ENCODE measurements at places on chromosomes 4 and X. TPM values are rescaled to one million over a fixed set of nuclear protein-coding genes. Genes with fewer than 3 reads are reported as not detected.

- no peaks in the 10 kb centered on the region for H3K36me3 ChIP-seq
- peaks cover 42% of the 10 kb centered on the region for H3K4me1 ChIP-seq
- H3K27ac ChIP-seq, result peak overlapping the region; percentile 95
- no peak for DNase-seq
Observed at GRCh38 chr4:139658185-139658584, 7.4 kb upstream of the MGST2 start.

The CCKAR gene
- total RNA-seq, result not detected

The DCAF8L2 gene
- total RNA-seq, result not detected

DNA sequence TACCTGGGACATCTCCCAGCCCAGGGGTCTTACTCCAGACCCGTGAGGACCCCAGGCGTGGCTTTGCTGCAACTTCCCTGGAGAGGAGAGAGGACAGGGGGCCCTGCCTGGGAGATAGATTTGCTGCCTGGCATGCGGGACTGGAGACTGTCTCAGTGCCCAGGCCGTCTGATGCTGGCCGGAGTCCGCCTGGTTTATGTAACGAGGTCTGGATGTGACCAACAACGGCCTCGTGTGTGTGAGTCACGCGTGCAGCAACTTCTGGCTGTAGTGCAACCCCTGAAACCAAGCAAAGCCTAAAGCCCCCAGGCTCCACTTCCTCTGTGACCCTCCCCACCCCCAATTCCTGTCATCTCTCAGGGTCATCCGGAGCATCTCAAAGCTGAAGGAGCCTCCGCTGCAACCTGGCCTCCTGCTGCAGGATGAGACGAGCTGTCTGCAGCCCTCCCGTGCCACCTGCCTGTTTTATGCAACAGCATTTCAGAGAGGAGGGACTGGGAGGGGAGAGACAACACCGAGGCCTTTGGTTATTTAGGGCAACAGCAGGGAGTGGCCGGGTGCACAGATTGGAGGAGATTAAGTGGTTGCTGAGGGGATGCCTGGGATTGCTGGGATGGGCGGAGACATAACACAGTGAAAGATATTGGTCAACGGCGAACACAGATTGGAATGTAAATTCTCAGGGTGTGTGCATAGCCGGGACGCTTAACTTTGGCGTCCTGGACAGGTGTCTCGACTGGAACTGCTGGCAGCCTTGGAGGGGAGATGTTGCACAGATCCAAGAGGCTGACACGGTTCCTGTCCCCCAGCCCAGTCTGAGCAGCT, 16.0 kb downstream of the XG start:
- H3K4me3 ChIP-seq, result no peak overlapping the region
- peaks cover 4% of the 10 kb centered on the region for H3K4me1 ChIP-seq
- DNase-seq, result no peak

GRCh38 chrX:106899841-106900240, 3.3 kb downstream of the RIPPLY1 start:
- no peak for DNase-seq
- no peak overlapping the region for H3K27ac ChIP-seq
- peaks cover 22% of the 10 kb centered on the region for H3K27me3 ChIP-seq
- no peaks in the 10 kb centered on the region for H3K36me3 ChIP-seq
- H3K4me3 ChIP-seq, result no peak overlapping the region

DNA sequence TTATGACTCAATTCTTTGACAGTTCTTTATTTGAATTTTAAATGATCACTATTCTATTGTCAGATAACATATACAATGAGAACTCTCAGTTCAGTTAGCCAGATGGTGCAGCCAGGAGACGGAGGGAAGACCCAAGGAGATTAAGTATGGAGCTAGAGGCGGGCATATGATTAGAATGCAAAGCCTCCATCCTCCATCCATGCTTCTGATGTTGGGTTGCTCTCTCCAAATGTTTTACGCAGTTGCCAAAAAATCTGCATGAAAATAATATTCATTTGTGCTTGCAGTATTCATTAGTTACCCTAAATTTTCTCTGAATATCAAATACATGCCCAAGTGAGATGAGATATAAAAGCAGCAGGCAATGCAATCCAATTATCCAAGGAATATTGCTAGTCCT, 874.8 kb downstream of the C4orf33 start:
- no peaks in the 10 kb centered on the region for H3K27me3 ChIP-seq
- H3K4me1 ChIP-seq, result no peaks in the 10 kb centered on the region
- DNase-seq, result no peak

The SPANXC gene
- not detected for total RNA-seq

The NLRP2B gene
- not detected for total RNA-seq

The CXCL11 gene
- total RNA-seq, result not detected

- H3K36me3 ChIP-seq, result no peaks in the 10 kb centered on the region
- no peak overlapping the region for H3K27ac ChIP-seq
Observed at GRCh38 chr4:153122855-153123254, 81.4 kb upstream of the TRIM2 start.

The MAP9 gene
- 8.0 TPM for total RNA-seq

- no peak overlapping the region for H3K4me3 ChIP-seq
- H3K36me3 ChIP-seq, result peaks cover 5% of the 10 kb centered on the region
- no peak for DNase-seq
- H3K4me1 ChIP-seq, result peaks cover 32% of the 10 kb centered on the region
Observed at GRCh38 chr4:38523054-38523453, 140.9 kb upstream of the KLF3 start.

The GPR34 gene
- 0.58 TPM for total RNA-seq

The ZNF732 gene
- total RNA-seq, result not detected

GRCh38 chr4:186161138-186161537, 30.2 kb upstream of the CYP4V2 start:
- DNase-seq, result peak; percentile 31
- H3K27ac ChIP-seq, result no peak overlapping the region
- H3K4me3 ChIP-seq, result peak overlapping the region; percentile 26
- H3K4me1 ChIP-seq, result peaks cover 5% of the 10 kb centered on the region

- no peak overlapping the region for H3K4me3 ChIP-seq
- peaks cover 4% of the 10 kb centered on the region for H3K4me1 ChIP-seq
- no peak overlapping the region for H3K27ac ChIP-seq
- DNase-seq, result no peak
Observed at GRCh38 chrX:2316534-2316933, 184.2 kb downstream of the DHRSX start.

DNA sequence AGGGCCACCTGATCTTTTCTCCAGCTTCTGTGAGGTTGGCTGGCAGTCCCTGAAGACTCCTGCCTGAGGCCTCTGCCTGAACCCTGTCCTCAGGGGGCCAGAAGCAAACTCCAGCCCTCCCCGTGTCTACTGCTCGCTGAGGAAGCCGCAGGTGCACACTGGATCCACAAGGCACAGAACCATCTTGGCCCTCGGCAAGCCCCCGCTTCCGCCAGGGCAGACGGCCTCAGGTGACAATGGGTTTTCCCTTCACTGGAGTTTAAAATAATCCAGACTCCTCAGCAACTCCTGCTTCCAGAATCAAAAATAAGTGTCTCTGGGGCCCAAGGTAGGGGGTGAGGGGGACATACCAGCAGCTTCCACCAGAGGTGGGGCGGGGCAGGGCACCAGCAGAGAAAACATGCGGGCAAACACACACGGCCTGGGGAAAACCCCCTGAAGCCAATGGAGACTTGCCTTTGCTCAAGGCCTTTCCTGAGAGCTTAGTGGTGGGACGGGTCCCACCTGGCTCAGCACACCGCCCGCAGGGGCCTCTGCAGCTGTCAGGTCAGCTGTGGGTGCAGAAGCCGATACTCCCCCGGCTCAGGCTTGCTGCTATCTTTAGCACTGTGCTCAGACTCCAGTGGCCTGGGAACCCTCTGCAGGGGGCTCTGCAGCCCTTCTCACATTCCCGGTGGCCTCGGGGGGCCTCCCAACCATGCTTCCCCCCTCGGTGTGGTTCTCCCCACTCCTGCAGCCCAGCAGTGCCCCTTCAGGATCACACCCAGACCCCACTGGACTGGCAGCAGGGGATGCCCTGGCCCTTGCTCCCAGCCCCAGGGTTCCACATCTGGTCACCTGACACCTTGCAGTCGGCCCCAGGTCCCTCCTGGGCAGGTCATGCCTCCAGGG, 1.9 kb downstream of the MYL5 start:
- H3K4me1 ChIP-seq, result peaks cover 17% of the 10 kb centered on the region
- no peaks in the 10 kb centered on the region for H3K27me3 ChIP-seq
- peaks cover 2% of the 10 kb centered on the region for H3K36me3 ChIP-seq
- H3K4me3 ChIP-seq, result peak overlapping the region; percentile 56
- DNase-seq, result no peak
- H3K27ac ChIP-seq, result no peak overlapping the region

The LRRC66 gene
- total RNA-seq, result 0.72 TPM

- H3K36me3 ChIP-seq, result peaks cover 3% of the 10 kb centered on the region
- H3K4me3 ChIP-seq, result no peak overlapping the region
- peaks cover 8% of the 10 kb centered on the region for H3K4me1 ChIP-seq
Observed at GRCh38 chr4:121827853-121828252, 4.2 kb upstream of the CCNA2 start.

The TCEAL7 gene
- total RNA-seq, result not detected

The PAGE4 gene
- not detected for total RNA-seq

DNA sequence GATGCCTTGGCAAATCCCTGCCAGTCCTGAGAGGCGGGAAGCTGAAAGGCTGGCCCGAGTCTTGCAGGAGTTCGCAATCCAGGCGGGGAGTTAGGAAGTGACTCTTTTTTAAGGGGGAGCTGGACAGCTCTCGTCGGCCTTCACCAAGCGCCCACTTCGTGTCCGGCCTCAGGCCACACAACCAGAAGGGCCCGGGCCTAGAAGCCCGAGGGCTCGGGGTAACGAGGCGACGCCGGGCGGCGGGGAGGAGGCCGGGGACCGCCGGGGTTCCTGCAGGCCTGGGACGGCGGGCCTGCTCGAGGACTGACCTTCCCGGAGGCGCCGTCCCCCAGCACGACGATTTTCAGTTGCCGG, 395 bp downstream of the RAB28 start:
- peaks cover 36% of the 10 kb centered on the region for H3K4me1 ChIP-seq
- peak overlapping the region; percentile 91 for H3K4me3 ChIP-seq
- peaks cover 1% of the 10 kb centered on the region for H3K36me3 ChIP-seq
- H3K27me3 ChIP-seq, result peaks cover 4% of the 10 kb centered on the region
- DNase-seq, result peak; percentile 8

The C4orf36 gene
- total RNA-seq, result not detected

DNA sequence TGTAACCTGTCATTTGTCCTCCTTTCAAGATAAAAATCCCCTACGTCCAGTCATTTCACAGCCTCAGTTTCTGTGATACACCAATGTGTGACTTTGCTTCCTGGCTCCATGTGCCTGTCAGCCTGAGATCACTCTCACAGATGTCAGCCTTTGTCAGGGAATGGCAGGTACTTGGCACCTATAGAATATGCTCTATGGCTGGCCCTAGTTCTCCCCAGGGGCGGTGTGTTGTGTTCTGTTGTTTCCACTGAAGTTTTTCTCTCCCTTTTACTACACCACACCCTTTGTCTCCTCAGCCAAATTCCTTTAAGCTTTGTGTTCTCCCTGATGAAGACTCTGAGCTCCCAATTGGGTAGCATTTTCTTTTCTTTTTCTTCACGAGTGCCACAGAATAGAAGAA, 81.7 kb downstream of the ALPK1 start:
- no peak for DNase-seq
- H3K27me3 ChIP-seq, result no peaks in the 10 kb centered on the region
- no peak overlapping the region for H3K4me3 ChIP-seq
- peaks cover 10% of the 10 kb centered on the region for H3K36me3 ChIP-seq
- no peak overlapping the region for H3K27ac ChIP-seq
- peaks cover 5% of the 10 kb centered on the region for H3K4me1 ChIP-seq

DNA sequence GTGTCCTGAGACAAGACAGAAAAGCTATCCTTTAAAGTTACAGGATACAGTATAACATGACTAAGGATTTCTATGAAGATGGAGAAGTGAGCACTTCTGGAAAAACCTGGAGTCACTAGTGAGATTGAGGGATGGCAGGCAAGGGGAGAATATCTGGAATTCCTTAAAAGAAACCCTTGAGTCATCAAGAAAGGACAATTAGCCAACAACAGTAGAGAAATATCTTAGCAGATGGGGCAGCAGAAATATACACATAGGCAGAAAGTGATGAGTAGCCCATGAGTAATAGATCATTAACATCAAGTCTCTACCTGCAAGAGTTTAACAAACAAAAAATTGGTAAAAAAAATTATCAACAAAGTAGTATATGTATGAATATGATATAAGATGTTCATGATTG, 858.8 kb upstream of the FRG1 start:
- no peak for DNase-seq
- H3K27me3 ChIP-seq, result no peaks in the 10 kb centered on the region
- no peak overlapping the region for H3K4me3 ChIP-seq
- H3K36me3 ChIP-seq, result no peaks in the 10 kb centered on the region
- H3K27ac ChIP-seq, result no peak overlapping the region
- no peaks in the 10 kb centered on the region for H3K4me1 ChIP-seq

The STPG2 gene
- not detected for total RNA-seq

The YY2 gene
- total RNA-seq, result 1.0 TPM

DNA sequence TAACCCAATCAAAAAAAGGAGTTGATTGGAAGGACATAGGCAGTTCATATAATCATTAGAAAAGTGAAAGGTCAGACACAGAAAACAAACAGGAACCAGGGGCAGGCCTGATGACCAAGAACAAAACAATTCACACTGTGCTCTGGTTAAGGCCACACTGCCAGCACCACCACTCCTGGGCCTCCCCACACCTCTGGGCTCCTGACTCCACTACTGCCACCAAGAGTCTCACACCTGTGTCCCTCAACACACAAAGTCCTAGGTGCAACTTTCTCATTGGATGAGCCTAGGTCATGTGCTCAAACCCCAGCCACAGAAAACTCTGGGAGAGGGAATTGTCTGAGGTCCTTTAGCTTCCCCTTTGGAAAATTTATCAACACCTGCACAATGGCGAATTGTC, 11.1 kb upstream of the FAM9C start:
- no peak for DNase-seq
- H3K4me3 ChIP-seq, result peak overlapping the region; percentile 80
- peak overlapping the region; percentile 96 for H3K27ac ChIP-seq
- H3K4me1 ChIP-seq, result peaks cover 68% of the 10 kb centered on the region
- H3K36me3 ChIP-seq, result peaks cover 12% of the 10 kb centered on the region

The ARAP2 gene
- total RNA-seq, result 70.8 TPM

The CT45A3 gene
- not detected for total RNA-seq

The PCYT1B gene
- total RNA-seq, result 0.12 TPM

- no peaks in the 10 kb centered on the region for H3K27me3 ChIP-seq
- no peak overlapping the region for H3K27ac ChIP-seq
- no peak for DNase-seq
- peaks cover 9% of the 10 kb centered on the region for H3K36me3 ChIP-seq
Observed at GRCh38 chr4:95295157-95295556, 253.6 kb downstream of the UNC5C start.

- no peaks in the 10 kb centered on the region for H3K36me3 ChIP-seq
- H3K27ac ChIP-seq, result no peak overlapping the region
- H3K4me1 ChIP-seq, result no peaks in the 10 kb centered on the region
- peaks cover 5% of the 10 kb centered on the region for H3K27me3 ChIP-seq
- DNase-seq, result no peak
- H3K4me3 ChIP-seq, result no peak overlapping the region
Observed at GRCh38 chrX:31670245-31670644, 598.4 kb upstream of the FTHL17 start.

- DNase-seq, result no peak
- peaks cover 8% of the 10 kb centered on the region for H3K36me3 ChIP-seq
- no peak overlapping the region for H3K4me3 ChIP-seq
- H3K4me1 ChIP-seq, result peaks cover 1% of the 10 kb centered on the region
- no peaks in the 10 kb centered on the region for H3K27me3 ChIP-seq
Observed at GRCh38 chr4:10087152-10087791, 29.3 kb downstream of the WDR1 start.

DNA sequence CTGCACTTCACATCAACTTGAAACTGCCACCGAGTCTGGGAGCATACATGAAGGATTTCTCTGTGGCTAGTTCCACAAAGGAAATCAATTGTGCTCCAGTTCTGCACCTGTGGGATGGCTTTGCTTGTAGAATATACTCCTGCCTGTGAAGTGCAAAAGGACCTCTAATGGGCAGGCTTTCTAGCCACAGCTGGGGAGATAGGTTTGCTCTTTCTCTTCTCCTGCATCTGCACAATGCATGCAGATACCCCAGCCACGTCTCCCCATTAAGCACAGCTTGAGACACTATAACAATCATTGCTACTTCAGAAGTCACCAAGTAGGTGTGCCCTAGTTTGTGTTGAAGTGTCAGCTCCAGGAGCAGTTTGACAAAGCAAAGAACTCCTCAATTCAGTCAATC, 364.6 kb downstream of the ZIC3 start:
- no peak overlapping the region for H3K27ac ChIP-seq
- peaks cover 14% of the 10 kb centered on the region for H3K27me3 ChIP-seq
